ENCODE measurements at places on chromosomes 1 and 21.

DNA sequence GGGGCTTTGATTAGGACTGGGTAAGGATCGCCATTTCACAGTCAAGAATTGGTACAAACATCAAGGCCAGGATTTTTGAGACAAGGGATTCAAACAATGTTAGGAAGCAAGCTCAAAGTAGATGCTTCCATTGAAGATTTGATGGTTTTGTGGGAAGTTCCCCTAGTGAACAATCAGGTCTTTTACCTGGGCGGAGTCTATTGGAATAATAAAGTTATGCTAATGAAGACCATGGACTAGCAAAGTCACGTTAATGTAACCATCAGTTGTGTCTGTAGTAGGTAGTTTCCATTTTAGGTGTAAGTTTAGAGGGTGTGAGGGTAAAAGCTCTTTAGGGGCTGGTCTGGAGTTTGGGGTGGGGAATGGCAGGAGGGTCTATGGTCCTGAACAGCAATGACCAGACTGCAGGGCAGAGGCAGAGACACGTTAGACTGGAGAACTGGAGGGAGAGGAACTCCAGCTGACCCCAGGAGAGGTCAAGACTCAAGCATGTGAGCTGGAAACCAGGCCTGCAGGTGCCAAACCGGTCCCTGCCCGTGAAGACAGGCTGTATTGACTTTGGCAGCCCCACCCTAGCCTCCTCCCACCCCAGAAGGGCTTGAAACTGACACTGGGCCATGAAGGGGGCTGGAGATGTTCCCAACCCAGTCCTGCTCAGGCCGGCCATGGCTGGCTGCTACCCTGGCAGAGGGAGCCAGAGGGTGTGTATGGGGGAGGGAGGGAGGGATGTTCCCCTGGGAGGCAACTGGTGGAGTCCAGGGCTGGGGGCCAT, 36.0 kb upstream of the GPR37L1 start:
- DNase-seq = no peak

DNA sequence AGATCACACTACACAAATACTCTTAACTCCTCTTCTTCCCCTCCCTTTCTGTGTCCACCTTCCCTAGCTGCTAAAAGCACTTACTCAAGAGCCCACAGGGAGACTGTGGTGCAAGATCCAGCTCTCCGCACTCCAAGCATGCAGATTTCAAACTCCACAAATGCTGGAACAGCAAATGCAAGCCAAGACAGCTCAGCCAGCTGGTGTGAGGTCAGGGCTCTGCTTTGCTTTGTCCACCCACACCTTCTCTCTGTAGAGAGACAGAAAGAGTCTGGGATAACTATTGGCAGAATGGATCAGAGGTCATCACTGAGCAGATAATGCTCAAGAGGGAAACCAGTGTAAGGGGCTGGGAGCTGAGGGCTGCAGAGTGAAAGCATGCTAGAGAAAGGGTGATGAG, 45.2 kb upstream of the DPT start:
- no peak for DNase-seq

- no peak for DNase-seq
These were observed 157.3 kb upstream of the LRRC7 start for GRCh38 chr1:69410457-69410850.

DNA sequence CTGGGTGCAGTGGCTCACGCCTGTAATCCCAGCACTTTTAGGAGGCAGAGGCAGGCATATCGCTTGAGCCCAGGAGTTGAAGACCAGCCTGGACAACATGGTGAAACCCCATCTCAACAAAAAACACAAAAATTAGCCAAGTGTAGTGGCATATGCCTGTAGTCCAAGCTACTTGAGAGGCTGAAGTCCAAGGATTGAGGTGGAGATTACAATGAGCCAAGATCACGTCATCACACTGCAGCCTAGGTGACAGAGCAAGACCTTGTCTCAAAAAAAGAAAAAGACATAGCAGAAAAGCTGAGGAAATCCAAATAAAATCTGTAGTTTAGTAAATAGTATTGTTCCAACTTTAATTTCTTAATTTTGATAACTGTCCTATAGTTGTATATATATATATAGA, 11.5 kb upstream of the ASH1L start:
- DNase-seq = no peak

DNA sequence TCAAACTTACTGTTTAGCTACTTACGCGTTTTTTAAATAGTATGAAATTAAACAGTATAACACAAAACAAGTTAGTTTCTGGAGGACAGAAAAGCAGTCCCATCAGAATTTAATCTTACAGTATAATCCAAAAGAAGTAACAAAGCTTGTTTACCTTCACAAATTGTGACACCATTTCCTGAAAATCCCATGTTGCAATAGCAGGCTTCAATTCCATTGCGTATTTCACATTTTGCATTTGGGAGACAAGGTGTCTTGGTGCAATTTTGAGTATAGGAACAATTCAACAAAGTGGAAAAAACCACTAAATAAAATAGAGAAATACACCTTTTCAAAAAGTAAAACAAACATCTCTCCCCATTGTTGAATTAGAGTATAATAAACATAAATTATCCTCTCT, 1.6 kb downstream of the ADGRL4 start:
- no peak for DNase-seq

- DNase-seq = no peak
These were observed 1442.6 kb upstream of the B3GALT2 start for GRCh38 chr1:194629011-194629410.

GRCh38 chr1:200099040-200099439, 71.5 kb downstream of the NR5A2 start:
- no peak for DNase-seq

- DNase-seq = no peak
These were observed 103.8 kb downstream of the MATN1 start for GRCh38 chr1:30619619-30620018.

DNA sequence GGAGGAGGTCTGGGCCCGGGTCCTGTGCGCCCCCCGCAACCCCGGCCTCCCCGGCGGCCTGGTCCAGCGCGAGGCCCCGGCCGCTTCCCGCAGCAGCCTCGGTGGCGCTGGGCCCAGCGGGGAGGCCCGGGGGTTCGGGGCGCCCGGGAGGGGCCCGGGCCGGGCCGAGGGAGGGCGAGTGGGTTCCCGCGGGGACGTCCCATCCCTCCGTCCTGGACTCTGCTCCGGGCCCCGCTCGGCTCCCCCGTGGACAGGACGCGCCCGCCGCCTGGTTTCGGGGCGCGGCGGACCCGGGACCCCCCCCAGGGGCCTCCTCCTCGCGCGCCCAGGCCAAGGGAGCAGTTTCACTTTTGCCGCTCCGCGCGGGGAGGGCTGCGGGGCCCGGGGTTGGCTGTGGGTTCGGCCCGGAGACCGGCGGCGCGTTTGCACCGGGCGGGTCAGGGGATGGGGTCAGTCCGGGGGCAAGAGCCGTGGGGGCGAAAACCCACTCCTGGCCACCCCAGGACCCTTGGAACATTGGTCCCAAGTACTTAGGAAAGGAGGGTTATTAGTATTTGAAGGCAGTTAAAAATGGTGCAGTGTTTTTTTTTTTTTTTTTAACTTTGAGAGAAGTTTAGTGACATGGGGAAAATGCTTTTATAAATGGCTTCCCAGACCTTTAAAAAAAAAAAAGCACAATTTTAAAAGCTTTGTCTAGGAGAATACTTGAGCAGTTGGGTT, 677 bp downstream of the AGPAT3 start:
- no peak for DNase-seq

DNA sequence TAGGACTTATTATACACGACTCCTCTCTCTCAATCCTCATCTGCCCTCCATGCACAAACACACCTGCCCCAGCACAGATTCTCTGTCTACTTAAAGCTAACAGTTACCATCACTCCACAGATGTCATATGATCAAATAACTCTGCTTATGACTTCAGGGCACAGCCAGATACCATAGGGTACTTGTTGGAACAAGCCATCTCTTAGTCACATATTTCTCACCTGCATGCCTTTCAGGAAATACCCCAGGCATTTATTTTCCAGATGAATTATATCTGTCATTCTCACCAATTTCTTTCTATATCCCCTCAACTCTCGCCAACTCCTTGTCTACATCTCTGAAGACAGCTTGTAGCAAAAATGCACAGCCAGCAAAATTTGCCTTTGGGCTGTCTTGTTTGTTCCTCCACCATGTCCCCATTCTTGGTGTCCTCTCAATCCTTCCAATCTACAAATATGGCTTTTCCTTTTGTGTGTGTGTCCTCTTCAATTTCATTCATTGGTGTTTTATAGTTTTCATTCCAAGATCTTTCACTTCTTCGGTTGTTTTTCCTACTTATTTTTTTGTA, 353.9 kb upstream of the CAMK1G start:
- DNase-seq = no peak

DNA sequence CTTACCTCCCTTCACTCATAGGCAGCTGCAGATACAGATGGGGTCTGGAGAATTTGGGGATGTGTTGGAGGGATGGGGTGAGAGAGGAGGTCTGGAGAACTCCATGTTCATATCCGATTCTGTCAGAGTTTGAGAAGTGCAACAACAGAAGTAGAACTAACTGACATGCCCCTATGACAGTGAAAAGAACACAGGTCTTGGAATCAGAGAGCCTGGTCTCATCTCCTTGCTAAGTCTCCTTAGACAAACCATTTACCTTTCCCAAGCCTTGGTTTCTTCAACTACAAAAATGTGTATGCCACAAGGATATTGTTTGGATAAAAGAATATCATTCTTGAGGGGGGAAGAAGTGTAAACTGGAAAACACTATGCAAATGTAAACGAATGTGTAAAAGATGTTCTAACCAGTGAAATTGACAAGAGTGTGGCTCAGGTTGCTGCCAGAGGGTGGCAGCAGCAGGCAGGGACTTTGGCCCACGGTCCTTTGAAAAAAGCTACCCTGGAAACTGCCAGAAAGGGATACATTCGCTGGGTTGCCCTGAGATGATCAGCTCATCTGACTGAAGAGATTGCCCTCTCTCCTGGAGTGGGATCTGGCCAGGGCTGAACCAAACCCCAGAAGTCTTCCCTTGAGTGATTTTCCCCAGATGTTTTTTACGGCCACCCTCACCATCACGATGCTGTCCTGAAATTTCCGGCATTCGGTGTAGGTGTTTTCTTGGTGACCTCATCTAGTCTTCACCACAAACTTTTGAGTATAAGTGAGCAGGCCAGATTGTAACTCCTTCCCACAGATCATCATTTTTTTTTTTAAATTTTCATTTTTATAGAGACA, 17.0 kb upstream of the CD2 start:
- DNase-seq = peak; percentile 21

DNA sequence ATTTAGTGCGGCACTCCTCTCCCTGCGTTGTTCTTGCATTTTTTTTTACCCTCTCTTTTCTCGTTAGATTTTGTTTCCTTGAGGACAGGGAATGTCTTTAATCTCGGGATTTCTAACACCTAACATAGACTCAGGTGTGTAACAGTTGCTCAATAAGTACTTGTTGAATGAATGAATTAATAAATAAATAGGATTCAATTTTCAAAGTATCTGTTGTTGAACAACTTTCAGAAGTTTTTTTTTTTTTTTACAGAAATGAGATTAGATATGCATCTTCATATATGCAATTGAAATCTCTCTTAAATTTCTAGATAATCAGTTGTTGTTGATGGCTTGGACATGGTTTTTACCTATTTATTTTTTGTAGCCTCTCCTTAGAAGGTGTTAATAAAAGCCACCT, 83.1 kb downstream of the ROR1 start:
- DNase-seq = no peak

GRCh38 chr1:61083013-61083806, 849 bp downstream of the NFIA start:
- no peak for DNase-seq

- no peak for DNase-seq
These were observed 19.4 kb upstream of the WASF2 start for GRCh38 chr1:27509127-27510080.

GRCh38 chr1:93960641-93961147, 51.5 kb upstream of the GCLM start:
- DNase-seq = no peak

- no peak for DNase-seq
These were observed 37.9 kb downstream of the PIK3R3 start for GRCh38 chr1:46094471-46095005.

- DNase-seq = no peak
These were observed 249.0 kb downstream of the PTPRU start for GRCh38 chr1:29485096-29485925.

GRCh38 chr1:213281640-213282301, 230.7 kb downstream of the RPS6KC1 start:
- no peak for DNase-seq

Data from activated naive CD4-positive, alpha-beta T cell (primary cell).